ENCODE measurements at places on chromosomes 3 and 15.

- DNase-seq: no peak
Observed at GRCh38 chr3:38738630-38739395, 77.2 kb downstream of the SCN10A start.

GRCh38 chr15:52071570-52071969, 41.0 kb downstream of the BCL2L10 start:
- no peak for DNase-seq

GRCh38 chr3:52851348-52851747, 16.5 kb upstream of the MUSTN1 start:
- DNase-seq: no peak

GRCh38 chr3:4751029-4751501, 228.2 kb upstream of the BHLHE40 start:
- no peak for DNase-seq

DNA sequence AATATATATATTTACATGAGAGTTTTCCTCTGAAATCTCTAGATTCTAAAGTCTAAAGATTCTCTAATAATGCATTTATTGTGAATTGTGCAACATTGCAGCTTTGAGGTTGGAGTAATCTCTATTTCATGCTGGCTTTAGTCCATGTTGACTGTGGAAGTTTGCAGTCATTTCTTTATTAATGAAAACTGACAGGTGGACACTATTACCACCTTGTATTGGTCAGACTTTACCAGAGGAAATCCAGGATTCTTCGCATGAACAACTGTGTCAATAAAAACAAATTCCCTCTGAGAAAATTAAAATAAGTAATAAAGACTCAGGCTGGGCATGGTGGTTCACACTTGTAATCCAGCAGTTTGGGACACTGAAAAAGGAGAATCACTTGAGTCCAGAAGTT, 274.1 kb downstream of the SHQ1 start:
- DNase-seq: no peak

DNA sequence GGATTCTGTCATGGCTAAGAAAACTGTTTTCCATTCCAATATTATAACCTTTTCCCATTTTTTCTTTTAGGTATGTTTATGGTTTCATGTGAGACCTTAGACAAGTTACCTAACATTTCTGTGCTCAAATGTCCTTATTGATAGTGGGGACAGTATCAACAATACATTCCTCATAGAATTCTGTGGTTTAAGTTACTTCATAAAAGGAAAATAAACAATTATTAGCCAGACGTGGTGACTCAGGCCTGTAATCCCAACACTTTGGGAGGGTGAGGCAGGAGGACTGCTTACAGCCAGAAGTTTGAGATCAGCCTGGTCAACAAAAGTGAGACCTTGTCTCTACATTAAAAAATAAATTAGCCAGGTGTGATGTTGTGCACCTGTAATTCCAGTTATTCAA, 436.8 kb upstream of the CNTN4 start:
- DNase-seq: no peak

- DNase-seq: no peak
Observed at GRCh38 chr15:40290545-40290917, 7.7 kb upstream of the ANKRD63 start.

DNA sequence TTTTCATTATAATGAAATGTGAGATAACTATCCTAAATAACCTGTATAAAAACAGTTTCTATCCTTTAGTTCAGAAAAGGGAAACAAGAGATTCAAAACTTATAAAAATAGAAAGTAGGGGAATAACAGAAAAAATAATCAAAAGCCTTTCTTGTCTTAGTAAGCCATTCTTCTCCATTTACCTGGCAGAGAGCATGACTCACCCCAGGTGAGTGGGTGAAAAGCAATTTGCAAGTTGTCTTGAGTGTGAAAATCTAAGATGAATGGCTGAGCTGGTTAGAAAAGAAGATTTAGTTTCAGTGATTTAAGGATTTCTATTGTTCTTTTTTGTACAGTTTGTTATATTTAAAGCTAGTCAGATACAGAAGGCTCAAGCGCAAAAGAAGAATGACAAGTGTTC, 702.0 kb downstream of the GRM7 start:
- DNase-seq: no peak

DNA sequence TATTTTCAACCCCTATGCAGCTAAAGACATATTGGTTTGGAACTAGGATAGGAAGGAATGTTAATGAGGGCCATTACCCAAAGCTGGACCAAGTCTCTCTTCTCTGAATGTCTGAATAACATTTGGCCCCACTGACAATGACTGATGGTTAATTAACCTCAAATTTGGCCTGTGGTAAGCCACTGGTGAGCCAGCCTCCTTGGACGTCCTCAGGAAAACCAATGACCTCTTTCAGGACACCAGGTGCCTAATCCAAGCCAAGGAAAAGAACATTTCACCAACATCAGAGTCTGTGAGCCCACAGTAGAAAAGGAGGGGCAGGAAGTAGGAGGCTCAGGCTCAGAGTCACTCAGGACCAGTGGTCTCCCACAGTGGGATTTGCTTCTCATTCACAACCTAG, 56.4 kb upstream of the ETV5 start:
- no peak for DNase-seq

- DNase-seq: no peak
Observed at GRCh38 chr3:126873416-126873815, 109.5 kb upstream of the PLXNA1 start.

DNA sequence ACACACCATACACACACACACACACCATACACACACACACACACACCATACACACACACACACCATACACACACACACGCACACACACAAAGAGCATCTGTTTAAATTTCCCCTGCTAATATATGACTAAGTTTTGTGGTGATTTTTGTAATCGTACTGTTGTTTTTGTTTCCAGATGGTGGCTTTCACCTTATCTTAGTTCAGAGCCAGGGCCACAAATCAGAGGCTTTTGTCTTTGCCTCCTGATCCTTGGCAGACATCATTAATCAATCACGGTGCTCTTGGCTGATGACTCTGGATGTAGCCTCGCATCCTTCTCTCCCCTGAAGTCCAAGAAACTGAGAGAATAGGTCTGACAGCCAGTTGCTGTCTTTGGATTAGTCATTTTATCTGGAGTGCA, 52.1 kb downstream of the EDEM1 start:
- DNase-seq: no peak

DNA sequence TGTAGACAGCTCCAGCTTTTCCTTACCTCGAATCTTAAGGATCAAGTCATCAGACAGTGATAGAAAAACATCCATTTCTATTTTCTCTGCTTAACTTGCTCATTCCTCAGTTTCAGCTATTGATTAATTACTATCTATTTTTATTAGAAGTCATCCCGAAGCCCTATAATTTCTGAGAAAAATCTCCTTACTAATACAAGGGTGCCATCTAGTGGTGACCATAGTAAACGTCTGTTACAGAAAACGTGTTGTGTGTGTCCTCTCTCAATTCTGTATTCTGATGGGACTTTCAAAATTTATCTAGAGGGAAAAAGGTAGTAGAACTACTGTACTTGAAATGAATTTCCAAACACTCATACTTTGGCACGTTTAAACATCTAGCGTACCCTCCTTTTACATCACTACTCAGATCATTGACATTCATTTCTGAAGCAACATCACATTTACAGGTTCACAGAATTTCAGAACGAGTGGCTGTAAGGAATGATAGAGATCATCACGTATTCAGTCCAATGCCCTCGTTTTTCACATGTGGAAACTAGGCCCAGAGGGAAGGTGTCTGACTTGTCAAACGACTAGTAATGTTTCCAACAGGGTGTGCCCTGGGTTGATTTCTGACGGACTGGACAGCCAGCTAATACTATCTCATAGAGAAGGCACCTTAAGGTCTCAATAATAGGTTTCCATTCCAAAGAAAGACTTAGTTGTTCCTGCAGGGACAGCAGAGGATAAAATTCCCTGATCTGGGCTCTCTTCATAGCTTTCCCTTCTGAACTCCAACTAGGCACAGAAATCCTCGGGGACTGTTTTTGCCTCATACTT, 25.6 kb downstream of the HACD2 start:
- no peak for DNase-seq

DNA sequence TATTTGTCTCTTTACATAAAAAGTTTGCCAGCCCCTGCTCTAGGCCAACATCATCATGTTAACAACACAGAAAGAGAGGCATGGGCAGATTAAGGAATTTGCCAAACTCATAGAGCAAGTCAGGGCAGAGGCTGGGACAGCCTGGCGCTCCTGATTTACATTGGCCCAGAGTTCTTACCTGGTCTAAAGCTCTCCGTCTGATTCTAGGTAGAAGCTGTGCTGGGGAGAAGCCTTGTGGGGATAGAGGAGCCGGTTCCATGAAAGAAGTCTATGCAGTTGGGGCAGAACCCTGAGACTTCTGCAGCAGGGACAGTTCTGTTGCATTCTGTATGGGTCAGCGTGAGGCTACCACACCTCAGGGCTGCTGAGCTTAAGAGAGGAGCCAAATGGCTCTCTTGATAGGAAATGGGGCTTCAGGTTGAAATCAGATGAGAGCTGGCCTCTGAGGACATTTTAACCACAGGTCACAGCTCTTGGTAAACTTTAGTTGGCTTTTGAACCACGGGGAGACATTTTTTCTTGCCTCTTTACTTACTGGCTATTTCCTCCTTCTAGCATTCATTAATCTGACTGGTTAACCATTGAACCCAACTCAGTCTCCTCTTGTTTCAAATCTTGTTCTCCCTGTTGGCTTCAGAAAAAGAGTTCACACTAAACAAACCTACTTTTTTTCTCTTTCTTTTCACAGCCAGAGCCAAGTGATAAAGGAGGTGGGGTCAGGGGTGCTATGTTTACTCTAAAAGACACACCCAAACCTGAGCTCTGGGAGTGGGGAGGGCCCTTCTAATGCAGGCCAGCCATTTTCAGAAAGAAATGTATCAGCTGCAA, 250.7 kb downstream of the OPA1 start:
- no peak for DNase-seq
